ENCODE measurements at places on chromosomes 5 and 9.

GRCh38 chr9:70959366-70959765 lies 162.1 kb downstream of the TRPM3 start:
- DNase-seq, result no peak

- DNase-seq, result no peak
Observed at GRCh38 chr9:38439291-38439915, 15.1 kb upstream of the IGFBPL1 start.

DNA sequence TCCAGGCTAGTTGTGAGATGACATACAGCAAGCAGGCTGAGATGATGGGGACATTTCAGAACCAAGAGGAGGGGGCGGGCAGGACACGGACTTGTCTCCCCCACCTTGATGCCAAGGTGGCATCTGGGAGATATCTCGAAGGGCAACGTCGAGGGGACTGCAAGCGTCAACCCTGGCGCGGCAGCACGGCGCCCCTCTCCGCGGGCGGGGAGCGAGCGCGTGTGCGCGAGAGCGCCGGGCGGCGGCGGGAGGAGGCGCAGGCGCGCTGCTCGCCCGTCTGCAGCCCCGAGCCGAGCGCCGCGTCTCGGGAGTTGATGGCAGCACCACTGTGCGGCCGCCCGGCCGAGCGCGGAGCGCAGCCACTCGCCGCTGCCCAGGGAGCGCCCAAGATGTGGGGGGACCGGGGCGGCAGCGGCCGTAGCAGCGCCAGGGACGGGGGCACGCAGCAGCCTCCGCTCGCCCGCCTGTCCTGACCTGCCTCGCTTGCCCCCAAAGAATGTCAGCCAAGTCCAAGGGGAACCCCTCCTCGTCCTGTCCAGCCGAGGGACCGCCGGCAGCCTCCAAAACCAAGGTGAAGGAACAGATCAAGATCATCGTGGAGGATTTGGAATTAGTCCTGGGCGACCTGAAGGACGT lies at the start of gene PRR16:
Gene PRR16, plus strand, starts transcription at position 310 of the 636 bp plus-strand sequence.
- DNase-seq, result peak; percentile 25

- DNase-seq, result no peak
Observed at GRCh38 chr9:106816524-106816923, 46.4 kb upstream of the ZNF462 start.

GRCh38 chr9:132804576-132805295 lies 73.3 kb downstream of the AK8 start:
- DNase-seq, result no peak

DNA sequence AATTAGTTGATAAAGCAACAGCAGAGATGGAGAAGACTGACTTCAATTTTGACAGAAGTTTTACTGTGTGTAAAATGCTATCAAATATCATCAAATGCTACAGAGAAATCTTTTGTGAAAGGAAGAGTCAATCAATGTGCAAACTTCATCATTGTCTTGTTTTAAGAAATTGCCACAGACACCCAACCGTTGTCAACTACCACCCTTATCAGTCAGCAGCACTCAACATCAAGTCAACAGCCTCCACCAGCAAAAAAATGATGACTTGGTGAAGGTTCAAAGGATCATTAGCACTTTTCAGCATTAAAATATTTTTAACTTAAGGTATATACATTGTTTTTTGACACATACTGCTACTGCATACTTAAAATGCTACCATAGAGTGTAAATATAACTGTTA lies 888.8 kb downstream of the CDH18 start:
- DNase-seq, result no peak

DNA sequence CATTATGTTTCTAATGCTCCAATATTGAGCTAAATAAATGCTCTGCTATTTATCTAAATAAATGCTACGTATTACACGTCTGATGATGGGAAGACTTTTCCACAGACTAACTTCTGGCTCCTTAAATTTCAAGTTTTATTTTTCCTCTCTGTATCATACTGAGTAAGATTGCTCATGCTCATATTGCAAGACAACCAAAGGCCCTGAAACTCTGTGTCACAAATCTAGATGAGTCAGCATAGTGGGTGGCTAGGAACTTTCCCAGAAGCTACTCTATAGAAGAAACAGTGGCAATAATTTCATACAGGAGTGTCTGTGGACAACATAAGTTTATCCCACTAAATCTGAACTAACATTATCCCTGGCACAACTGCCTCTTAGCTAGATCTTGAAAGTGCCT lies 53.0 kb upstream of the RFX3 start:
- DNase-seq, result no peak

GRCh38 chr9:77011973-77012821 lies 7.3 kb upstream of the FOXB2 start:
- DNase-seq, result no peak

- no peak for DNase-seq
Observed at GRCh38 chr5:20555034-20555433, 567.0 kb upstream of the CDH18 start.

GRCh38 chr5:74457876-74458275 lies 182.7 kb downstream of the ENC1 start:
- DNase-seq, result no peak

GRCh38 chr9:129698254-129698757 lies 32.9 kb downstream of the PRRX2 start:
- DNase-seq, result no peak

GRCh38 chr9:11709567-11709966 lies 983.6 kb upstream of the TYRP1 start:
- DNase-seq, result no peak

GRCh38 chr9:2621722-2622460 lies at the start of gene VLDLR:
TSS of gene VLDLR (plus strand) at chr9:2621787. CDS start at chr9:2622190, 403 bp downstream.
- DNase-seq, result peak; percentile 75

GRCh38 chr5:92678640-92679039 lies 902.4 kb downstream of the NR2F1-AS1 start:
- no peak for DNase-seq

- no peak for DNase-seq
Observed at GRCh38 chr5:544675-545355, 20.6 kb upstream of the SLC9A3 start.

GRCh38 chr5:178069909-178070308 lies 43.4 kb upstream of the N4BP3 start:
- DNase-seq, result no peak

DNA sequence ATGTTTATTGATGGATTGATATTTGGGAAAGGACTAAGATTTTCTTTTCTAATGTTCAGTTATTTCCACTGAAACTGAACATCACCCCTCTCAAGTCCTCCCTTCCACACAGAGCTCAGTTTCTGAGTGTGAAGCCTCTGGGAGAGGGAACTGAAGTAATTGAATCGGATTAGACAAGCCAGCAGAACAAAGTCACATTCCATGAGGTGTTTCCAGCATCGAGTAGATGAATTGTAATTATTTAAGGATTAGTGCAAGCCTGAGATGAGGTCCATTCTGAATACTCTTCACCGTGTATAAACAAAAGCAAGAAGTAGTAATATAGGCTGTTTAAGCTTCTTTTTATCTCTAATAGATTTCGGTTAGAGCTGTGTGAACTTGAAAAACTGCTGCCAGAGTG lies 2060.5 kb downstream of the MAT2B start:
- no peak for DNase-seq

DNA sequence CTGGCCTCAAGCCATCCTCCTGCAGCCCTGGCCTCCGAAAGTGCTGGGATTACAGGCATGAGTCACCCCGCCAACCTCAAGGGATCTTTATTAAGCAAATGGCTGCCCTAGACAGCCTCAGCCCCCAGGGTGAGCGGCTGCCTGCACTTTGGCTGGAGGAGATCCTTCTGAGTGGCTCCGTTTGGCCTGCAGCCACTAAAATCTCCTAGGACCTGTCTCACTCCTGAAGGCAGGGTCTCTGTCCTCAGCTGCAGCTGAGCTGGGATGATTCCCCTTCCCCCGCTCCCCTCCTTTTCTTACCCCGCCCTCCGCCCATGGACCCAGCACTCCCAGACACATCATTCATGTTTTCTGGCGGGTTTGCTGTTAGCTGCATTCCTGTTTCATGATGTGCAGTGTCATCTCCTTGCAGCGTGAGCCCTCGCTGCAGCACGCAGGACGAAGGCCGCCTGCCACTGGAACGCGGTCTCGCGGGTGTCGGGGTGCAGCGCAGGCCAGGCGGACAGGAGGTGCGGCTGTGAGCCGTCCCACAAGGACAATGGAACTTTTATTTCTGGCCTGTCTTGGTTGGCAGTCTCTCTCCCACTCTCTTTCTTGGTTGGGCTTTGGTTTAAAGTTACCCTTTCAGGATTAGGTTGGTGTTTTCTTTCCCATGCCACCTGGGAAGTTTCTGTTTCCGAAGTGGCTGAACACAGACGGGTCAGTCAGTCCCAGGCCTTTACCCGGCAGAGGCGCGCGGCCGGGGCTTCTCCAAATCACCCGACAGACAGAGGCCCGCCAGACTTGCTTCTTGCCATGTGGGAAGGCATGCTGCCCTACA lies 137.1 kb downstream of the FOXD1 start:
- no peak for DNase-seq

DNA sequence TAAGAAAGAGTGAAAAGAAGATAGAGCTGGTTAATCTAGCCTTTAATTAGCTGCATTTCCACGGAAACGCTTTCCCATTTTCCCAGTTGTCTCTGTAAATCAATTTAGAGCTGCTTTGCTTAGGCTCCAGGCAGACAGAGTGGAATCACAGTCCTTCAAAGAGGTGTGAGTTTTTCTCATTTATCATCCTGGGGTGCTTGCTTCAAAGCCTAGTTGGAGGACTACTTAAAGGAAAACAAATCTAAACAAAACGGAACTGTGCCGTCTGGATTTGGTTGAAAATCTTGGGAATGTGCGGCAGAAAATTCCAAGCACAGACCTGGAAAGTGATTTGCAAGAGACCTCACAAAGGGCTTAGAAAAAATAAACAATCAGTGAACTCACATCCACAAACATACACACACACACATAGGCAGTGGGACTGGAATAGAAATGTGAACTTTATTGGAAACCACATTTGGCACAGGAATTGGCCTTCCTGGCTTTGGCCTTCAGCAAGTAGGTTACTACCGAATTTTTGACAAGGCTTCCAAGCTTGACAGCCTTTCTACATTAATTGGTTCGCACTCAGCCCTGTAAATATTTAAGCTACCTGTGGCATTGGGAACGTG lies 235.2 kb upstream of the SLC24A2 start:
- no peak for DNase-seq

DNA sequence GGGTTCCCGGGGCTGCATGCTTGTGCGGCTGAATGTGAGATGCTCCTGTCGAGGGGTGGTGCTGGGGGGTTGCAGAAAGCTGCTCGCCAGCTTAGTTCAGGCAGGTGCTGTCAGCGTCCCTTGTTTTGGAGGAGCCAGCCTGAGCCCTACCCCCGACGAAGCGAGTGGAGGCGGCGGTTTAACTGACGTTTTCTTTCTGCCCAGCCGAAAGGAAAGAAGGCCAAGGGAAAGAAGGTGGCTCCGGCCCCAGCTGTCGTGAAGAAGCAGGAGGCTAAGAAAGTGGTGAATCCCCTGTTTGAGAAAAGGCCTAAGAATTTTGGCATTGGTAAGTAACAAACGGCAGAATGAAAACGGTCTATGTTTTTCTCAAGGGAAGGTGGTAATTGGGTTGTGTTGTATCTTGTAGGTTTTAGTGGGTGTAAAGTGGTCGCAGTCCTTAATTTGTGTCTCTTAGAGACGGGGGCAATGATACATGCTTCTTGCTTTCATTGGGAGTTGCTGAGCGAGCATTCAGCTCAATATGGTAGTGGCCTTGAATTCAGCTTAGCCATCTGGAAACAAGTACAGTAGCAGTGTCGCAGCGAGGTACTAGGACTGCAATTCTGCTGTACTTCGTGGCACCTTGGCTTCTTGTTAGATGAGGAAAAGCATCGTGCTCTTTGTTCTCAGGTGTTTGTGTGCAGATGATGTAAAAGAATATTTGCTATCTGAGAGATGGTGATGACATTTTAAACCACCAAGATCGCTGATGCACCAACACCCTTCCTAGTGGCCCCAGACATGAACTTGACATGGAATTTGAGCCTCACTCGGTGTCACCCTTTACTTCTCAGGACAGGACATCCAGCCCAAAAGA lies 928 bp downstream of the RPL7A start:
- DNase-seq, result no peak

GRCh38 chr5:33203931-33204330 lies 236.8 kb upstream of the TARS1 start:
- DNase-seq, result no peak

DNA sequence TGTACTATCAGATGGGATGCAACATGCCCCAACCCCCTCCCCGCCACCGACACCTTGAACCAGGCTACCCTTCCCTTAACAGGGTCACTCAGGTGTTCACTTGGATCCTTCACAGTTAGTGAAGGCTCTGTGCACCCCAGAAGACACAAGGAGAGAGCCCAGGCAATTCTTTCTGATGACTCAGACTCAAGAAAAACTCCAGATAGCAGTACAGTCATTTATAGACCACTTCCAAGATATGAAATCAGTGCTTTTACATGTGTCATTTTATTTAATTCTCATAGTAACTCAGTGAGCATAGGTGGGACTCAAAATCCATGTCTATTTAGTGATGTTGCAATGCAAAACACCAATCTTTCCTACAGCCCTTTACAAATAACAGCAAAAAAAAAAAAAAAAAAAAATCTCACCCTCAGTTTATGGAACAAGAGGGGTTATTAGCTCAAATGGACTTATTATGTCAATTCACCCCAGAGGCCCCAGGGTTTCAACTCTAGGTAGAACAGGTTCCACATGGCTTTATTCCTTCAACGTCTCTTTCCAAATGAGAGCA lies 71.9 kb downstream of the FOXD1 start:
- DNase-seq, result no peak

- no peak for DNase-seq
Observed at GRCh38 chr5:59565551-59565950, 328.0 kb downstream of the PDE4D start.

- no peak for DNase-seq
Observed at GRCh38 chr5:67732921-67733320, 482.6 kb upstream of the PIK3R1 start.

DNA sequence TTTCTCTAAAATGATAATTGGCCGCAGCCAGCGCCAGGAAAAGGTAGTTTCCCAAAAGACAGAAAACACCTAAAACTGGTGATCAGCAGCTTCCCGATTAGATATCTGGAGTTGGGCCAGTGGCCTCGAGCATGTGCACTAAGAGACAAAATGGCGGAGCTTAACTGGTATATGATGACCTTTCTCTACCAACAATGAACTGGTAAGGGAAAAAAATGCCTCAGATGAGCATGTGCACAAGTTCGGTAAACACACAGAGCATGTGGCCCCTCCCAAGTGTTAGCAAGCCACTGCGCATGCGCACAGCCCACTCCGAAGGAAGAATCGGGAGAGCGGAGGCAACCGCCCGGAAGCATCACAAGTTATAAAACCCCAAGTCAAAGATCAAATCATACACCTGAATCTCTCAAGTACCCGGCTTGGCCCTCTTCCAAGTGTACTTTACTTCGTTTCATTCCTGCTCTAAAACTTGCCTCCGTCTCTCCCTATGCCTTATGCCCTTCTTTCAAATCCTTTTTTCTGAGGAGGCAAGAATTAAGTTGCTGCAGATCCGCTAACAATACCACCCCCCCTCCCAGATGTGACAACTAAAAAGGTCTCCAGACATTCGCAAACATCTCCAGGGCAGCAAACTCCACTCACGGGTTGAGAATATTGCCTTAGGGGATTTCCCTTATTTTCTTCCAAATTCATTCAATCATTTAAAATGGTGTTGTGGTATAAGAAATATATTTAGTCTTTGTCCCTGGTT lies 15.0 kb upstream of the PTBP3 start:
- DNase-seq, result peak; percentile 27

GRCh38 chr5:635306-636055 lies 23.3 kb downstream of the CEP72 start:
- DNase-seq, result no peak

GRCh38 chr9:107049046-107049802 lies 186.3 kb downstream of the ZNF462 start:
- DNase-seq, result no peak
